ENCODE measurements at places on chromosomes 11 and 22.
A peak's percentile ranks its signal among the peaks of the same experiment; 100 is the strongest.

DNA sequence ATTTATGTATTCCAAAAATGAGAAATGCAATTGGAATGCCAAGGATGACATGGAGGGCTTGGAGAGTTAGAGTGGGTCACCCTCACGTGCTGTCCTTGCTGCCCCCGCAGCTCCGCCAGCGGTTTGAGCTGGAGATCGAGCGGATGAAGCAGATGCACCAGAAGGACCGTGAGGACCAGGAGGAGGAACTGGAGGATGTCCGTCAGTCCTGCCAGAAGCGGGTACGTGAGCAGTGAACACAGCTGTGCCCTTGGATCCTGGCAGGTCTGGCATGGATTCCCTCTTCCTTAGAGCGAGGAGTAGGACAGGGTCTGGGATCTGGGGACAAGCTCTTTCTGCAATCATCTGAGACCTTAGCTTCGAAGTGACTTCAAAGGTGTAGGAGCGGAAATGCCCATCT, 166.2 kb downstream of the MYO18B start:
- no peak for DNase-seq

GRCh38 chr22:48881326-48881980, 946.2 kb downstream of the BRD1 start:
- DNase-seq: no peak

- no peak for DNase-seq
Measured at GRCh38 chr11:86101941-86102407, 33.1 kb upstream of the PICALM start.

- peak; percentile 26 for DNase-seq
Measured at GRCh38 chr22:44567846-44568493, 69.9 kb upstream of the RTL6 start.

DNA sequence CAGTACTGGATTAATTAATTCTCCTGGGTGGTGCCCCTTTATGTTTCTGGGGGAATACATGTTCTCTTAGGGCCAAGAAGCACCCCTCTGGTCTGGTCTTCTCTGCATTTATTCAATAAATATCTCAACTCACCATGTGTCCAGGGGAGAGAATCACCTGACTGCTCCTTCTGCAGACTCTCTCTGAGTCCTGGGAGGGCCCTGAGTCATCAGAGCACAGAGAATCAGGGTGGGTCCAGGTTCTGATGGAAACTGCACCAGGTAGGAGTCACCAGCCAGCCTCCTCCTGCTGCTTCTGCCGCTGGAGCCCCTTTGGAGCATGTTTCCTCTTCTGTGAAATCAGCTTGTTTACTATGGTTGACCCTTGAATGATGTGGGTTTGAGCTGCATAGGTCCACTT, 107.7 kb upstream of the PLET1 start:
- no peak for DNase-seq

GRCh38 chr22:36331306-36331911, 56.4 kb downstream of the MYH9 start:
- peak; percentile 68 for DNase-seq

DNA sequence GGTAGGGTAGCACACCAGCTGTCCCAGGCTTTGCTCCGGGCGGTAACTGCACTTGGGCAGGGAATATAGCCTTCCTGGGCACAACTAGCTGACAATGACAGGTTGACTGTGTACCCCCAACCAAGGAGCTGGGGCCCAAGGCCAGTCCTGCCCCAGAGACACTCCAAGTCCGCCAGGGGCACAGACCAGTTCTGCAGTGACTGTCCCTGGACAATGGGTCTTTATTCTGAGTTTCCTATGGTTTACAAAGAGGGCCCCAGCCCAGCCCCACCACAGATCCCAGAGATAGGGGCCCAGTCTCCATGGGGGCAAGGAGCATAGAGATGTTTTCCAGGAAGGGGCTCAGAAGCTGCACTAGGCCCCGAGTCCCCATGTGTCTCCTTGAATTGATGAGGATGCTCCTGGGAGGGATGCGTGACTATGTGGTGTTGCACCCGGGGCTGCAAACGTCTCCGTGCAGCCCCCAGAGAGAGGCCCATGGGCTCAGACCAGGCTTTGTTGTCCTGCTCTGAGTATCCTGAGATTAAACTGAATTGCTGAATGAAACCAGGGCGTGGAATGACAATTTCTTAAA, 48.4 kb downstream of the CD6 start:
- DNase-seq: no peak

DNA sequence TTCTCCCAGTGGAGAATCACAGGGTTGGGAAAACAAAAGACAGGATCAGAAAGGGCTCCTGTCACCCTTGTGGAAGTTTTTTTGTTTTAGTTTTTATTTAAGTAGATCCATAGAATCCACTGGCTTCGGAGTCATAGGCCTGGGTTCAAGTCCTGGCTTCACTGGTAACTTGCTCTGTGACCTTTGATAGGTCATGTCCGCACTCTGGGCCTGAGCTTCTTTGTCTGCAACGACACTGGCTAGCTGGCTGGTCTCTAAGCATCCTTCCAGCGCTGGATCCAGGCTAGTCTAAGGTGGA, 1.4 kb downstream of the ZFTA start:
- DNase-seq: no peak

GRCh38 chr11:126277780-126278179, 5.1 kb upstream of the TIRAP start:
- DNase-seq: no peak

DNA sequence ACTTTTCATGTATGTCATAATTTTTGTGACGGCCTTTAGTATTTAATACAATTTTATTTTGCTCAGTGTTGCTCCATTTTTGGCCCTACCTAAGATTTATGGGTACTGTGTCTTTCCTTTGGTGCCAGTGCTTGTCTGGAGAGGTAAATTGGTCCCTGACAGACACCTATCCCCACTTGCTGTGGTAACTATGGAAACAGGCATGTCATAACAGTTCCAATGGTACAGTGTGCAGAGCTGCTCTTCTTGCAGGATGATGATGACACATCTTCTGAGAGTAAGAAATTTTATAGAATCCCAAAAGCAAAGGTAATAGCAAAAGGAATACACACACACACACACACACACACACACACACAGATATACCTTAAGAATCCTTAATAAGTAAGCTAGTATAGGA, 118.5 kb downstream of the ELP4 start:
- DNase-seq: no peak

DNA sequence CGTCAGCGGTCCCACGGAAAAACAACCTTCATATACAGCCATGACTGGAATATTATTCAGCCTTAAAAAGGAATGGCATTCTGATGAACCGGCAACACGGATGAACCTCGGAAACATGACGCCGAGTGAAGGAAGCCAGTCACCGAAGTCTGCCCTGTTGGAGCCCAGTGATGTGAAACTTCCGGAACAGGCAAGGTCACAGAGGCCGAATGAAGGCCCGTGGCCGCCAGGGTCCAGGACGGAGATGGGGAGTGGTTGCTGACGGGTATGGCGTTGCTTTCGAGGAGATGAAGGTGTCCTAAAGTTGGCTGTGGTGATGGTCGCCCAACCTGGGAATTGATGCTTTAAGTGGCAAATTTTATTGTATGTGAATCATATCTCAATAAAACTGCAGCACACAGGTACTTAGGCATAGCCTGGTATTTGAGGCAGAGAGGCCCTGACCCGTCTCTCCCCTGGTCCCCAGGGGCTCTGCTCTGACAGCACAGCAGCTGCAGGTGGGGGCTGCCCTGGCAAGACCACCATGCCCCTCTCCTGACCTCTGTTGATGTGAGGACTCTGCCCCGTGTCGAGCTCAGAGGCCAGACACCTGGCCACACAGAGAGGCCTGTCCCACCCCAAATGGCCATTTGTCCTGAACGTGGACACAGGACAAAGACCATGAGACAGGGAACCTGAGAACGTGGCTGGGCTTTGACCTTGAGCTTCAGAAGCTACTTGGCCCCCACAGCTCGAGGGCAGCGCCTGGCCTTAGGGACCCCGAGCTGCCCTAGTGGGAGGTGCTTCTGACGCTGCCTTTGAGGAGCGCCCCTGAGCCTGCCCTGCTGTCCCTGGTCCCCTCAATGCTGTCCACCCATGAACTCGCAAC, 1090.8 kb downstream of the BRD1 start:
- no peak for DNase-seq

GRCh38 chr22:44721213-44721612, 19.2 kb downstream of the PRR5 start:
- no peak for DNase-seq

GRCh38 chr11:93500759-93501158, 42.4 kb downstream of the SMCO4 start:
- DNase-seq: no peak
